CMK (cell line): ENCODE measurements at places on chromosomes 7 and 10.

GRCh38 chr10:14742382-14742781 is 32.3 kb downstream of the FAM107B start:
- no peak for DNase-seq

DNA sequence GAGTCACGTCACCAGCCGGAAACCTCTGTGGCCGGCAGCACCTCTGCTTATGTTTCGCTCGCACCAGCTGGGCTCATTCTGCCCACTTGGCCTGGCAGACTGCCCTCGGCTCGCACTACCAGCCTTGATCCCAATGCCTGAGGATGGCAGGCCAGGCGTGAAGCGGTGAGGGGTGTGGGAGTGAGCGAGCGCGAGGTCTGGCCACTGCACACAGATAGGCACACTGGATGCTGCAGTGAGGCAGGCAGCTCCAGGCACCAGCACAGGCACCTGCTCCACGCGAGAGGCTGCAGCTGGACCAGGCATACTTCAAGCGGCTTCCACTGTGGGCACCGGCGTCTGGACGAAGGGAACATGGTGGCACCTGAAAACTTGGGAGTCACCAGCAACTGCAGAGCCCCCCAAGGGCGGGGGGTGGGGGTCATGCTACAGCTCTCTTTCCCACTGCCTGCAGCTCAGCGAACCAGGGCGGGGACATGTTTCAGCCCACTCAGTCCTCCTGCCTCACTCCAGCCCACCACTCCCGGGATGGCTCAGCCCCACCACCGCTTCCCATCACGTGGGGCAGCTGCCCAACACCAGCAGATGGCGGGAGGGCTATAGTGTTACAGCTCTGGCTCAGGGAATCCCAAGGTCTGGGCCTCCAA is 5.4 kb upstream of the DMTF1 start:
- no peak for DNase-seq

DNA sequence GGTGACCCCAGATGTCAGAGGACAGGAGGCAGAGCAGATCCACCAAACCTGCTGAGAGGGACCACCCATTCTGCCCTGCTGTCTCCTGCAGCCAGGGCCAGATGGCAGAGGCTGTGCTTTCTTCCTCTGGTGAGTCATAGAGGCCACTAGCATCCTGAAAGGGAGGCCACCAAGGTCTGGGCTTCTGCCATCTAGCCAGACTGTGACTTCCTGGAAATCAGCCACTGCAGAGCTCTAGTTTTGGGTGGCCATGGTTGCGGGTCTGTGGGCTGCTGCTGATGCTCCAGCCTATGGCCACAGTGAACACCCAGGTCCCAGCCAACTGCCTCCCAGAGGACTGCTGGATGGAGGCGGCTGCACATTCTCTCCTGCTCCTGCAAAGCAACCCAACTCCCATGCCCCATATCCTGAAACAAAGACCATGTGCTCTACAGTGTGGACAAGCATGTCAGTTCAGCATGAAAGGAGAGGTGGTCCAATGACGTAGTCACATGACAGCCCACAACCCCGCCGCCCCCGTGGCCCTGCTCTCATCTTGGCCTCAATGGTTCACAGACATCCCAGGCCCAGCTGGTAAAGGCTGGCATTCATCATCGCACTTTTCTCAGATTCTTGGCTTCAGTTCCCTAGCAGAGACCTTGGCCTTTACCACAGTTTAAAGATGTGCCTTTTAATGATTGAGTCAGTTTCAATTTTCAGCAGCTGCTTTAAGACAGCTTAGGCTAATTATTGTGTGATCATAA is 73.9 kb upstream of the CXCL12 start:
- no peak for DNase-seq

DNA sequence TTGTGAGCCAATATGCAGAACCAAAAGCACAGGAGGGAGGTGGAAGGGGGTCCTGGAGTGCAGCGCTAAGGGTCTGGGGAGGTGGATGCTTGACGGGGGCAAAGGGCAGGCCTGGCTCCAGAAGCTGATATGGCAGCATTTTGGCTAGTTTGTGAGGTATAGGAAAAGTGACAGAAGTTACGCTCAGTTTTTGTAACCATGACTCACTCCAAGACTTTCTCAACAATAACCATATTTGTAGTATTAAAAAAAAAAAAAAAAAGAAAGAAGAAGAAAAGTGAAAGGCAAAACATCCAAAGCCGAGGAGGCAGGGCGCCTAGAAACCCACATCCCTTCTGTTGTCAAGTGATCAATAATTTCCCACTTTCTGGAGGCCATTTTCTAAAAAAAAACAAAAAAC is 92.3 kb downstream of the RNF216 start:
- DNase-seq, result no peak

- DNase-seq, result no peak
These were observed 206.9 kb upstream of the PHYHIPL start for GRCh38 chr10:58969576-58969975.

- no peak for DNase-seq
These were observed 435.2 kb upstream of the AUTS2 start for GRCh38 chr7:69162931-69163670.

GRCh38 chr7:22647451-22648257 is 79.3 kb upstream of the IL6 start:
- peak; percentile 61 for DNase-seq

DNA sequence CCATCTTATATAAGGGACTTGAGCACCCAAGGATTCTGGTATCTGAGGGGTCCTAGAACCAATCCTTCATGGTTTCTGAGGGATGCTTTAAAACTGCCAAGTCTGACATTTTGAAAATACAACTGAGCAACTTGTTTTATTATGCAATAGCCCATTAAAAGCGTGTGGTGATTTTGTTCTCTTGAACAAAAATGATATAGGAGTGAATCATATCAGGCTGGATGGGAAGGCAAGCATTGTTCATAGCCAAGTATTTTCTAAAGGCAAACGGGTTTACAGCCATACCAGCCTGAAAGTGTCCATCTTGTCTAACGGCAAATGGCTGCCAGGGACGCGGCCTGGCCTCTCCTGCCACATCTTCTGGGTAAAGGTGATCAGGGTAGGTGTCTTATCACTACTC is 23.4 kb downstream of the RPP38 start:
- DNase-seq, result no peak

GRCh38 chr7:155361947-155362346 is 64.3 kb downstream of the INSIG1 start:
- no peak for DNase-seq

GRCh38 chr7:27921081-27921836 is 181.3 kb downstream of the TAX1BP1 start:
- DNase-seq, result peak; percentile 8

- DNase-seq, result no peak
These were observed 102.0 kb upstream of the DKK1 start for GRCh38 chr10:52212062-52212461.

- DNase-seq, result no peak
These were observed 32.4 kb upstream of the PWWP2B start for GRCh38 chr10:132364594-132364970.

GRCh38 chr10:95304463-95304862 is 13.7 kb upstream of the PDLIM1 start:
- no peak for DNase-seq

GRCh38 chr7:388023-388960 is 98.3 kb downstream of the FOXL3 start:
- no peak for DNase-seq

DNA sequence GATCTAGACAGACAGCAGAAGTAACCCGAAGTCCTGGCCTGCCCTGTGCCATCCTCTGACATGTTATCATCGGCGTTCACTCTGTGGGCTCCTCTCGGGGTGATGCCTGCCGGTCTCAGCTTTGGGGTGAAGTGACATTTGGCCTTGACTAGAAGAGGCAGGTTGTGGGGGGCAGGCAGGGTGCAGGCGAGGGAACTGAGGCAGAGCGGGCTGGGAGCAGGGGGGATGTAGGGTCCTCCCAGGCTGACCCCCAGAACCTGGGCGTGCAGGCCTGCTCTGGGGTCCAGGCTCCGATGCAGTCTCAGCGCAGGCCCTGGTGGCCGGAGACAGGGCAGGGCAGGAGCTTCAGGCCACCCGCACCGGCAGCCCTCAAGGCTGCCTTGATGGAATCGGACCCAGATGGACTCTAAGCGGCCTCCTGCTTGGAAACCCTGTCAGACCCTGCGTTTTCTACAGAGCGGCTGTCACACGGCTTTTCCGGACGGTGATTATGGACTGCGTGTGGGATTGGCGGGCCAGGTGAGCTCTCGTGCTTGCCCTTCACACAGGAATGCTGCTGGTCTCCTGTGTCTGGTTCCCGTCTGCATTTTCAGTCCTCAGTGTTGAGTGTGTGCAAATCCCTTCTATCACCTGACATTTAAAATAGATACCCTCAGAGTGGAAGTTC is 842 bp upstream of the JAKMIP3 start:
- no peak for DNase-seq

DNA sequence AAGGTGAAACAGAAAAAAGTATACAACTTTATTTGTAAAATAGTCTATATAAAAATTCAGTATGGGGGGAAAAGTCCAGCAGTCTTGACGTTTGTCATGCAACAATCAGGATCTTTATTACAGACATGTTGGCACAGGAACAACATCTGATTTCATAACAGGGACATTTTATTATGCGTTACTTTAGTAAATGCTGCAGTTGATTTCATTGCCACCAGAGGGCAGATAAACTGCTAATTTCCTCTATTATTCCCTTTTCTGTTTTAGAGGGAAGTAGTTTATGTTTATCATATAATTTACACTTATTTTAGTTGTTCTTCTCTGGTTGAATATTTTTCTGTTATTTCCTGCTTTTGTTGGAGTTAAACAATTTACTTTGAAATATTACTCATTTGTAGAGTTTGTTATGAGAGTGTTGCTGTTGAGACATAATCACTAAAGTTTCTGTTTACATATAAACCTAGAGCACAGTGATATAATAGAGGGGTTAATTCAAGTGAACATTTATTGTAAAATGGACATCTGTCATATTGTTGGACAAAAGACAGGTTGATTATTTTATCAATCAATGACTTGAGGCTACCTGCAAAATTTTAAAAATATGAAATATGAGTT is 3.3 kb downstream of the PLXDC2 start:
- no peak for DNase-seq
